DMS79 (cell line): ENCODE measurements at places on chromosomes 2 and 18.

DNA sequence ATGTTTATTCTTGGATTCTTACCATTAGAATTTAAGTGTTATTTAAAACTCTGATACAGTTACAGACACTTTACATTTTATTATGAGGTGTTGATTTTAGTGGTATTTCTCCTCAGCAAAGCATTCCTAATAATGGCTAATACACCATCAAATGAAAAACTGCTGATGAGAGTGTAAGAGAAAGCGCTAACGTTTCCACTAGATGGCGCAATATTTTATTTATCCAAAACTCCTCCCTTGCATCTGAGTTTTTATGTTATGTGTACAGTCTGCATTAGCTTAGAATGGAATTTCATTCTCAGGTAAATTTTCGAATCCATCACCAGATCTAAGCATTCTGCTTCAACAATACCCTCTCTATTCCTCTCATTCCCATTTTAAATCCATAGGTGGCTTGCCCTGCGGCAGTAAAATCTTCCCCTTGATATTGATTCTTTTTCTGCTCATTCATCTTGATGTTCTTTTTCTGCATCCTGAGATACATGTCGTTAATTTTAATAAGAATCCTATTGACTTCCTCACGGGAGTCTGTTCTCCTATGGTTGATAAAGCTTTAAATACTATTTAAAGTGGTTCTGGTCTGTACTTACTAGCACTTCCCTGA is 53.9 kb downstream of the PRKRA start:
- DNase-seq, result no peak

GRCh38 chr2:105454801-105455485 is 56.1 kb upstream of the FHL2 start:
- DNase-seq, result no peak

- no peak for DNase-seq
Observed at GRCh38 chr2:133828913-133829312, 260.6 kb upstream of the NCKAP5 start.

- DNase-seq, result no peak
Observed at GRCh38 chr2:170436077-170436943, 258.4 kb downstream of the MYO3B start.

- no peak for DNase-seq
Observed at GRCh38 chr2:25030702-25031101, 11.2 kb upstream of the EFR3B start.

DNA sequence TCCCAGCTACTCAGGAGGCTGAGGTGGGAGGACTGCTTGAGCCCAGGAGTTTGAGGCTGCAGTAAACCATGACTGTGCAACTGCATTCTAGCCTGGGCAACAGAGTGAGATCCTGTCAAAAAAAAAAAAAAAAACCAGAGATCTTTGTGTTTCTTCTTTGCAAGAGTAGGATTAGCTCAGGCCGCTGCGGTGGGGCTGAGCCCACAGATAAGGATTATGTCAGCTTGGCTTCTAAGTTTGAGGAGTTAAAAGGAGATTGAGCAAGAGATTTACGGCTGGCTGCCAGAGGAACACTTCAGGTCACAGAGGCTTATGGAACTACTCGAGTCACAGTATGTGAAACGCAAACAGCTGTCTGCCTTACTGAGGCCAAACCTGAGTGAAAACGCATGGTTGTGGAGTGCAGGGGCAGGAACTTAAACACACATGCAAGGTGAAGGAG is 146.7 kb upstream of the L3MBTL4 start:
- DNase-seq, result peak; percentile 88

DNA sequence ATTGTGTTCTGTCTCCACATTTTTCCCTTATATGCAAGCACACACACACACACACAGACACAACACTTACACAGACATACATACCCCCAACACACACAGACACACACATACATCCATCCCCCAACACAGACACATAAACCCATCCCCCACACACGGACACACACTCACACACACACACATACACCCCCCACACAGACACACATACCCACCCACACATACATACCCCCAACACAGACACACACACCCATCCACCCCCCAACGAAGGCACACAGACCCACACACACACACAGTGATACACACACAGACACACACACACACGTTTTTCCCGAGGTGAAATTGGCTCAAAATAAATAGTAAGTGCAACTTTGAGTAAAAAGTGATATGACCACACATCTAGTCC is 41.6 kb upstream of the CUL3 start:
- no peak for DNase-seq
